ENCODE measurements at places on chromosomes 5 and 9. TPM values are rescaled to one million over a fixed set of nuclear protein-coding genes. Genes with fewer than 3 reads are reported as not detected.

DNA sequence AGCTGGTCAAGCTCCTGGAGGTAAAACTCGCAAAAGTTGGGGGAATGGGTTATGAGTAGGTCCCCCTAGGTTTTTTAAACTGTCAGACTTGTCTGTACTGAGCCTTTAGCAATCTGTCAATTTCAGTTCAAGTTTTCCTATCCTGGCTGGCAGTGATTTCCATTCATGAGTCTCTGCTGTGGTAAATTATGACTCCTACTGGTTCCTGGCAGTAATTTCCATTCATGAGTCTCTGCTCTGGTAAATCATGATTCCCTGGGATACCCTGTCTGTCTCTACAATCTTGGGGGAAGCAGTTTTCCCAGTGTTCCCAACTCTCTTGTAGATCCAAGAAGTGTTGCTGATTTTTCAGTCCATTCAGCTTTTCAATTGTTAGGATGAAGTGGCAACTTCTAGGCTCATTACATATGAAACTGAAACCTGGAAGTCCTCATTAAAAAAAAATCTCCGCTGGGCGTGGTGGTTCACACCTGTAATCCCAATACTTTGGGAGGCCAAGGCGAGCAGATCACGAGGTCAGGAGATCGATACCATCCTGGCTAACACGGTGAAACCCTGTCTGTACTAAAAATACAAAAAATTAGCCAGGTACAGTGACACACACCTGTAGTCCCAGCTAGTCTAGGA, 91.3 kb upstream of the GPBP1 start:
- no peak for DNase-seq

DNA sequence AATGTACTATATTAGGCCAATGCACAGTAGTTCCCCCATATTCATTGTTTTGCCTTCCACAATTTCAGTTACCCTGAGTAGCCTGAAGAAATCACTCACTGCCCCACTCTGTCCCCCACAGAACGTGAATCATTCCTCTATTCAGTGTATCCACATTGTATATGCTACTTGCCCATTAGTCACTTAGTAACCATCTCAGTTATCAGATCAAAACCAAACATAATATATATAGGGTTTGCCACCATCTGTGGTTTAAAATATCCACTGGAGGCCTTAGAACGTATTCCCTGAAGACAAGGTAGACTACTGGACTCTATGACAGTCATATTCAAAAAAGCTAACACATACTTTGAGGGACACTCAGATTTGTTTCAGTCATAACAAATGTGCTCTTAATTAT, 465.7 kb upstream of the RGMB start:
- no peak for DNase-seq

GRCh38 chr5:53927668-53928247, 367.3 kb downstream of the NDUFS4 start:
- DNase-seq = no peak

DNA sequence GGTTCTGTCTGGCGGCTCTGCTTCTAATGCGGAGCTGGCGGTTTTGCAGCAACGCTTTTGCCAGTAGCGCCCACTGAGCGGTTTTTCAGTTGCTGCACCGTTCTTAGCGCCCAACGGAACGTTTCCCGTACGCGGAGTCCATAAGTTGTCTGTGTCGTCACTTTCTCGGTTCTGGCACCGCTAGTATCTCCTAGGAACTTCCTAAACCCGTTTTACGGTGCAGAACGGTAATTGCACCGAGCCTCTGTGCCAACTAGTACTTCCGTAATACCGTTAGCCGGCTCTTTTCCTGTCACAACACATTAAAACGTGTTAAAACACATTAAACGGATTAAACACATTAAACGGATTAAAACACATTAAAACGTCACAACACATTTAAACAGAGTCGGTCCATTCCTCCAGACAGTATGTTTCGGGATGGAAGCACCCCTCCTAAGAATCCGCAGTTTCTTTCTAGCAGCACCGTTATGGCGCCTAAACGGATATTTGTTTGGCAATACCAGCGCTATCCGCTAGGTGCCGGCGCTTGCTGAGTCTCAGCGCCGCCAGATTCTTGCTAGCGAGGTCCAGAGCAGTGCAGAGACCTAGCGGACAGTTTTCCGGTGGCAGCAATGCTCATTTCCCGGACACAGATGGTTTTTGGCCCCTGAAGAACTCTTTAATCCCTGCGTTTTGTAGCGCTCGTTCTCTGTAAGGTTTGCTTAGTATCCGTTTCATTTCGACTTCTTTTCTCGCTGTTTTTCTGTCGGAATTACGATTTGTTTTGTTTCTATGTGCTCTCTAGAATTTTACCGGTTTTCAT, 45.4 kb downstream of the ANXA2R start:
- DNase-seq = peak; percentile 96

DNA sequence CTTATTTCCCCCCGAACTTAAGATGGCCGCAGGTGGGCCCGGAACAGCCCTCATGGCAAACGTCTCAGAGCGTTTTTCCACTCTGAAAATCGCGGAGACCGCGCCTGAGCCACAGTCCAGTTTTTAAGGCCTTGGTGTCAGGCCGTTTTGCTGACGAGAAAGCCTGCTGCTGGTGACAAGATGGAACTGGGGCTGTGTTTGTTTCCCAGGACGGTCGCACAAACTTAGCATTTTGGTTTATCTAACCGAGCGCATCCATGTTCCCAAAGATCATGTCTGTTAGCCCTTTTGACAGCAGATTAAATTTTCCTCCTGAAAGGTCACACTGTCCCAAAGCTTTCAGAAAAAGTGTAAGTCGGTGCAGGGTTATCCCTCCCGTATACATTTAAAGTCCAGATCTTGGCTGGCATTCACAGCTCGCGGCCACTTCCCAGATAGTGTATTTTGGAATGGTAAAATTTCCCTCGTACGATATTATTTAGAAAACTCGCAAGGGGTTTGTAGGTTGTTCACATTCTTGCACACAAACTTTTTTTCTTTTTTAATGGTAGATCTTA, 812 bp downstream of the SREK1 start:
- no peak for DNase-seq

GRCh38 chr9:85487872-85488271, 253.9 kb downstream of the AGTPBP1 start:
- DNase-seq = no peak

- no peak for DNase-seq
Measured at GRCh38 chr5:119578937-119579336, 50.4 kb upstream of the FAM170A start.

DNA sequence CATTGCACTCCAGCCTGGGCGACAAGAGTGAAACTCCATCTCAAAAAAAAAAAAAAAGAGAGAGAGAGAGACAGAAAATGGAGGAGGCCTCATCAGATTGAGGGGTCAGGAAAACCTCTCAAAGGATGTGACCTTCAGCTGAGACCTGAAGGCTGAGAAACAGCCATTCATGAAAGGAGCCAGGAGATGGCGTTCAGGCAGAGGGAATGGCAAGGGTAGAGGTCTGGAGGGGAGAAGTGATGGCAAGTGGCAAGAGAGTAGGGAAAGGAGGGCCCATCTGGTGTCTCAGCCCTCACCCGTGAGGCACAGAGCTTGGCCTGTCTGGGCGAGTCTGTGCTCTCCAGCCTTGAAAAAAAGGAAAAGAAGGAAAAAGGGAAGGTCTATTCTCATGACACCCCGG, 17.0 kb downstream of the CAMK2A start:
- DNase-seq = no peak

DNA sequence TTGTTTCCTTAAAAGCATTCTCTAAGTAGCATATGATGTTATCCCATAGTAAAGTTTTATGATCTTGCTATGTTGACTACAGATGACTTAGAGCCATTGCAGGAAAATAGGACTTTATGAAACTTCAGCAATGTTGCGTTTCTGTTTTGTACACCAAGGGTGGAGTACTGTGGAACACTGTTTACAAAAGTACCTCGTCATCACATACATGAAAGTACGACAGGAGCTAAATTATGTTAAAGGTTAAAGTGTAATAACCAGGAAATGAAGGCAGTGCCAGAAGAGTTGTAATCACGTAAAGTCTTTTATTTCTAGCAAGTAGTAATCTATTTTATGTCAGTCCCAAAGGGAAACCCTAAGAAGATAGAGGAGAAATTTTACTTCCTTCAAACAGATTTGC, 50.9 kb downstream of the C9orf85 start:
- DNase-seq = no peak

GRCh38 chr5:75381456-75381855, 44.4 kb downstream of the HMGCR start:
- DNase-seq = no peak

DNA sequence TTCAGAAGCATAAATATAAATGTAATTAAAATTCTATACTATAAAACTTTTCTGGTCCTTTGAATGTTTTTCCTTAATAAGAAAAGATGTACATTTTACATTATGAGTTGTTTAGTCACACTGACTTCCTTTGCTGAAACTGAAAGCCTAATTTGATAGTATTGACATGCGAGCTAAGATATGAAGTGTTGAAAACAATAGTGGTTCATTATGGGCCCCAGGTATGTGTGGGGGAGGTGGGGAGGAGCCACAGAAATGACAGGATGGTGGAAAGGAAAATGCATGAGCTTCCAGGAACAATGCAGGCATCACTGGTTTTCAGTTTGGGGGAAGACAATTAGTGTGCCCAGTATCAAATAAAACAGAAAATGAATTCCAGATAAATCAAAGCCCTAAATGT, 35.4 kb upstream of the RLN1 start:
- no peak for DNase-seq

- DNase-seq = no peak
Measured at GRCh38 chr5:144103611-144104485, 66.6 kb downstream of the YIPF5 start.

- no peak for DNase-seq
Measured at GRCh38 chr9:121634329-121635261, 16.8 kb upstream of the DAB2IP start.

DNA sequence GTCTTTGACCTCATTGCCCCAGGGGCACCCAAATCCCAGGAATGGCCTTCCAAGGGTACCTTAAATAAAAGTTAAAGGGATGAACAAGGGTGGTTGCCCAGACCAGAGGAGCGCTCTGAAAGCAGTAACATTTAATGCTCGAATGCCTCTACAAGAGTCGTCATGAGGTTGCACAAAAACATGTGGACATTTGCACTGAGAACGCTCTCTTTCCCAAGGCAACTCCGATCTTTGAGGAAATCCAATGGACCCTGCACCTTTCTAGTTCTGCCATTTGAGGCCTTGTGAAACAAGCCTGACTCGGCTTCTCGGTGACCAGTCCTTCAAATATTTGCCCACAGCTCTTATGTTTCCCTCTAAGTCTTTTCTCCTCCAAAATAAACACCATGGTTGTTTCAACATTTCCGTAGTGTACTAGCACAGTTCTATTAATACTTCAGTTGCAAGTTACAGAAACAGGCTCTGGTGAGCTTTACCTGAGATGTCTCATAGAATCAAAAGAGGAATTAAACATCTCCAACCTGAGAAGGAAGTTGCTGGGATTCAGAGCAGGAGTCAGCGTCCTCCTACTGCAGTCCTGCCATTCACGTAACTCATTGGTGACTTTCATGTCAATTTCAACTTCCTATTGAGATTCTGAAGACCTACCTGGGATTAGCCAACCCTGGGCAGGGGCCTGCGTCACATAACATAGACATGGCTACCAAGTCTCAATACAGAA, 168.8 kb upstream of the RAI14 start:
- DNase-seq = no peak

DNA sequence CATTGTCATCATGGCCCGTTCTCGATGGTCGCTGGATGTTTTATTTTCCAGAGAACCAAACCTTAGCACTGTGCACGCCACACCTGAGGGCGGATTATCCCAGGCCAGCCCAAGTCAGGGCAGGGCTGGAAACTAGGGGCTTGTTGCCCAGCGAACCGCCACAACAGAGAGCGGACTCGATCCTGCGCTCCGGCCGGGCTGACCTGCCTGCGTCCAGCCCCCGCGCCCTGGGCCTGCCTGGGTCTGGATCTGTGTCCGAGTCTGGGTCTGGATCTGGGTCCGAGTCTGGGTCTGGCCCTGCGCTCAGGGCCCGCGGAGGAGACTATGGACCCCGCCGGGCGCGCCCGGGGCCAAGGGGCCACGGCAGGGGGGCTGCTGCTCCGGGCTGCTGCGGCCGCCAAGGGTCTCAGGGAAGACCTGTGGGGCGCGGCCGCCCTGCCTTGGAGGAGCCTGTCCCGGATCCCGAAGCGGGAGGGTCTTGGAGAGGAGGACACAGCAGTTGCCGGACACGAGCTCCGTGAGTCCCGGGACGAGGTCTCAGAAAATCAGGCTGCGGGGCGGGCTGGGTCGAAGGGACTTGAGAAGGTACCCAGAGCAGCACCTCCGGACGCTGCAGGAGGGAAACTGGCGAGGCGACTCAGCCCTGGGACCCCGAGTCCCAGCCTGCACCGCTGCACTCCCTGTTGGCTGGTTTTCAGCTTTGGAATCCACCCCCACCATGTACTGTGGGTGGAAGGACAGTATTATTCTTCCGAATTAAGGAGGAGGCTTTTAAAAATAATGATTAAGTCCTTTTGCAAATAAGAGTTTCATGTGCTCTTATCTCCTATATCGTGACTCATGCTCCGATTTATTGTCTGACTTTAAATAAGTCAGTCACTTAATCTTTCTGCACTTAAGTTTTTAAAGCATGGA, at the start of gene ANKDD1B:
Gene ANKDD1B (plus strand): TSS at position 143 of the 915 bp plus-strand sequence. CDS start 182 bp downstream, at position 325.
- DNase-seq = peak; percentile 78

SARDH gene
- 1.0 TPM for total RNA-seq

GFPT2 gene
- total RNA-seq = 2.0 TPM

OR1J2 gene
- total RNA-seq = not detected

PCDHGA3 gene
- total RNA-seq = 0.60 TPM

CDH18 gene
- total RNA-seq = not detected

ARID3C gene
- total RNA-seq = not detected

OR1Q1 gene
- not detected for total RNA-seq

ELAVL2 gene
- not detected for total RNA-seq
